Left kidney (tissue), 8 donors: ENCODE measurements at places on chromosomes 16 and 17. TPM values are rescaled to one million over a fixed set of nuclear protein-coding genes. Genes with fewer than 3 reads are reported as not detected.

- no peak for DNase-seq
These were observed 1.4 kb downstream of the GOT2 start for GRCh38 chr16:58732545-58733247.

GRCh38 chr17:5772720-5773119 lies 188.4 kb upstream of the NLRP1 start:
- DNase-seq = no peak

DNA sequence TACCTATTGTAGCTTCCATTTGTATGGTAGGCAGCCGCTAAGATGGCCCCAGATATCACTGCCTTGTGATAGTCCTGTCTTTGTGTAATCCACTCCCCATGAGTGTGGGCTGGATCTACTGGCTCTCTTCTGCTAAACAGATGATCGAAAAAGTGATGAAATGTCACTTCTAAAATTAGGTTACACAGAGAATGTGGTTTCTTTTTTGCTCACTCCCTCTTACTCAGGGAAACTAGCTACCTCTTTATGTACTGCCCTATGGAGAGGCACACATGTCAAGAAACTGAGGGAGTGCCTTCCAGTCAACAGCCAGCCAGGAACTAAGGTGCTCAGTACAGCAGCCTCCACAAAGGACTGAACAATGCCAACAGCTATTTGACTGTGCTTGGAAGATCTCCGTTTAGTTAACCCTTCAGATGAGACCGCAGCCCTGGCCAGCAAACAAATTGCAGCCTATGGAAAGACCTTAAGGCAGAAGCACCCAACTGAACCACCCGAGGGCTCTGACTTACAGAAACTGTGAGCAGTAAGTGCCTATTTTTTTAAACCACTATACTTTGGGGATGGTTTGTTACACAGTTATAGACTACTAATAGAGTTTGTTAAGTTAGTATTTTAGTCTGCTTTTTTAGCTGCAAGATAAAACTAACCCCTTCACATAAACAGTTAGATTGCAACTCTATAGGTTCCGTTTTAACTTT lies 113.2 kb upstream of the MAF start:
- no peak for DNase-seq

DNA sequence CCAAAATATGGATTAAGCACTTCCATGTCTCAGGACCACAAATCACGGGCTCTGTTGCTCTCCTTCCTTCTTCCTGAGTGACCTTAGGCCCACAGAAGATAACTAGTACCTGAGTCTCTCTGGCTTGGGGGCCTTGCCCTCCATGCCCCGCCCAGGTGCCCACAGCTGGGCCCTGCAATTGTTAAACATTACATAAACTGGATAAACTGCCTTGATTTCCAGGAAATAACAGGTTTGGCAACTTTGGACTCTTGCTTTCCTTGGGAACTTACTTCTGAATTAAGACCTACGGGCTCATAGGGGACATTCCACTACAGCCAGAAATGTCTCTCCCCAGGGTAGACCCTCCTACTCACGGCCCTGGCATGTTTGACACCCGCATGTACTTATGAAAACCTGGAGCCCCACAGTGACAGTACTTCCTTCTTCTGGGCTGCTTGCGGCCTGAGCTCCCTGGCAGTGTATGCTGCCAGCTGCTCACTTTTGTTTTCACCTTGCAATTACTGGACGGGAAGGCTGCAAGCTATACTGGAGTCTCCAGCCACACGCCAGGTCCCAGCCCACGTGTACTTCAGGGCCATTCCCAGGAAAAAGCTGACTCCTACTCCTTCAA lies 2.3 kb upstream of the UBALD2 start:
- no peak for DNase-seq

The SHCBP1 gene
- polyA plus RNA-seq = 14.8 TPM

The MGAT5B gene
- polyA plus RNA-seq = 1.5 TPM
